Naive thymus-derived CD8-positive, alpha-beta T cell (primary cell): ENCODE measurements at places on chromosomes 1 and 21. TPM values are rescaled to one million over a fixed set of nuclear protein-coding genes. Genes with fewer than 3 reads are reported as not detected.
A peak's percentile ranks its signal among the peaks of the same experiment; 100 is the strongest.

Gene PLCH2
- polyA plus RNA-seq, result 0.52 TPM

- no peaks in the 10 kb centered on the region for H3K36me3 ChIP-seq
- H3K4me3 ChIP-seq, result no peak overlapping the region
- no peak overlapping the region for H3K27ac ChIP-seq
- peaks cover 5% of the 10 kb centered on the region for H3K4me1 ChIP-seq
- no peak for DNase-seq
- peaks cover 44% of the 10 kb centered on the region for H3K27me3 ChIP-seq
These were observed 96.3 kb upstream of the KLHDC7A start for GRCh38 chr1:18384471-18384870.

Gene FBXO2
- 3.6 TPM for polyA plus RNA-seq

DNA sequence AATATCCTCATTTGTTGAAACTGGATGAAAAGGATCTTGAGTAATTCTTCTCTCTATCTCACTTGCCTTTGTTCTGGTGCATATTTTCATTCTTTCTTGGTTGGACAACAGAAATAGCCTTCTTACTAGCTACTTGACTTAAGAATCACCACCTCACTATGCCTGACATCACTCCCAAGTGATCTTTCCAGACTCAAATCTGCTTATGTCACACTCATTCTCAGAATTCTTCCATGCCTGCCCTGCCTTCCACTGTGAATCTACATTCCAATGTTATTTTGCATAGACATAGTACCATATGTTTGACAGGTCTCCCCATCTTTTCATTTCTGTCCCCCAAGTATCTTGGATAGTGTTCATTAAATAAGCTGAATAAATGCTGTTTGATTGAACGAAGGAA, 78.5 kb upstream of the DPYD start:
- no peaks in the 10 kb centered on the region for H3K4me1 ChIP-seq
- DNase-seq, result no peak
- H3K4me3 ChIP-seq, result no peak overlapping the region
- H3K27me3 ChIP-seq, result no peaks in the 10 kb centered on the region

DNA sequence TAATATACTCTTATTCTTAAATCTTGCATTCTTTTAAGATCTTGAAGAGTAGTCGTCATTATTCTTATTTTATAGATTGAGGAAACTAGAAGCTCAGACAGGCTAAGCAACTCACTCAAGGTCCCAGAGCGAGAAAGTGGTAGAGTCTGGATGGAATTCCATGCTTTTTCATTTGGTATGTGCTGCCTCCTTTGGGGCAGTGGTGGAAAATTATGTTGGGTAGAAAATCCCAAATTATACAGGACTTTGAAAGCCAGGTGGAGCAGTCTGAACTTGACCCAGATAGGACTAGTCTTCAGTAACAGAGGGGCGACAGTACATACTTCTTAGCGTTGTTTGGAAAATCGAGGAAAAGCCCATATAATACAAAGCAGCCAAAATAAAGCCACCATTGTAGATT, 205.6 kb downstream of the ATG4C start:
- H3K4me3 ChIP-seq, result no peak overlapping the region
- H3K27ac ChIP-seq, result no peak overlapping the region
- H3K27me3 ChIP-seq, result peaks cover 59% of the 10 kb centered on the region
- no peak for DNase-seq
- no peaks in the 10 kb centered on the region for H3K36me3 ChIP-seq

GRCh38 chr1:79694241-79694640, 687.7 kb upstream of the ADGRL4 start:
- no peaks in the 10 kb centered on the region for H3K36me3 ChIP-seq
- no peak overlapping the region for H3K4me3 ChIP-seq
- no peak for DNase-seq
- H3K27ac ChIP-seq, result no peak overlapping the region

DNA sequence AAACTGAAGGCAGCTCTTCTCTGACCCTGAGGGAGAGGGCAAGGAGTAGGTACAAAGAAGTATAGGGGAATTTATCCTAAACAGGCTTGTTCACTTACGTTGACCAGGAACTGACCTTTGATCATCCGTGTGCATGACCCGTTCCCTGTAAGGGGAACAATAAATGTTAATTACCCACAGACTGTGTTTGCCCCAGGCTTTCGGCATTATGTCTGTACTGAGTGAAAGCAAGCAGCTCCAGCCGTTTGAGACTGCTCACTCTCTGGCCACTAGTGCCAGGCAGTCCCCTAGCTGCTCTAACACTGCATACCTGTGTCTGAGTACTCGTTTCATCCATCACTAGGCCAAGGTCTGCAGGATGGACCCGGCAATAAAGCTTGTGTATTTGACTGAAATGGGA, 1365.3 kb downstream of the NCAM2 start:
- H3K36me3 ChIP-seq, result no peaks in the 10 kb centered on the region
- no peaks in the 10 kb centered on the region for H3K4me1 ChIP-seq
- H3K27me3 ChIP-seq, result no peaks in the 10 kb centered on the region

- peaks cover 38% of the 10 kb centered on the region for H3K4me1 ChIP-seq
- no peaks in the 10 kb centered on the region for H3K27me3 ChIP-seq
- peak overlapping the region; percentile 99 for H3K4me3 ChIP-seq
- DNase-seq, result no peak
These were observed 1.8 kb upstream of the MTFR1L start for GRCh38 chr1:25817840-25818501.

GRCh38 chr1:32289256-32289655, 2.6 kb upstream of the HDAC1 start:
- H3K4me1 ChIP-seq, result peaks cover 22% of the 10 kb centered on the region
- H3K27ac ChIP-seq, result no peak overlapping the region
- H3K4me3 ChIP-seq, result no peak overlapping the region
- H3K27me3 ChIP-seq, result no peaks in the 10 kb centered on the region

DNA sequence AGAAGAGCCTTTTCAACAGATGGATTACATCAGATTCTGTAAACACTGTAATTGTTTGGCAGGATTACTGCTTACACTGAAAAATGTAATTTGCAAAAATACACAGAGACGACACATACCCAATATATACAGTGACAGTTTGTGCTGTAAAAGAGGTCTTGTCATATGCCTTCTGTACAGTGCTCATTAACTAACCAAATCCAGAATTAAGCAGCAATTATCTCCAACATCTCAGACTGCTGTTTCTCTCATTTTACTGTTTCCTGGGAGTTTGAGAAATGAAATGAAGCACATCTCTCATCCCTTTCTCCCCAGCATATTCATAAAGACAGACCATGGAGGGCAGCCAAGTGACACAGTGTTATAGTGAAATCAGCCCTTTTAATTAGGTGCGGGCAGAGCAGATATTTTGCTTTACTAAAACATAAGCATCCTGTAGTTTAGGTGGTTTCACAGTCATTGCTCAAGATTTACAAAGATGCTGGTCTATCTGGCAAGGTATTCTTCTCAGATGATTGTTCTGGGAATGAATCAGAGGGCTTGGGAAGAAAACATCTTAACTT, 618.4 kb upstream of the USP24 start:
- H3K27ac ChIP-seq, result no peak overlapping the region
- no peaks in the 10 kb centered on the region for H3K4me1 ChIP-seq
- H3K27me3 ChIP-seq, result peaks cover 1% of the 10 kb centered on the region
- no peak overlapping the region for H3K4me3 ChIP-seq
- no peak for DNase-seq
- H3K36me3 ChIP-seq, result no peaks in the 10 kb centered on the region

Gene GJB5
- polyA plus RNA-seq, result not detected

- H3K4me3 ChIP-seq, result no peak overlapping the region
- no peaks in the 10 kb centered on the region for H3K4me1 ChIP-seq
- H3K27me3 ChIP-seq, result peaks cover 21% of the 10 kb centered on the region
- no peak for DNase-seq
- no peaks in the 10 kb centered on the region for H3K36me3 ChIP-seq
- H3K27ac ChIP-seq, result no peak overlapping the region
These were observed 80.4 kb upstream of the GCLM start for GRCh38 chr1:93989601-93990000.

DNA sequence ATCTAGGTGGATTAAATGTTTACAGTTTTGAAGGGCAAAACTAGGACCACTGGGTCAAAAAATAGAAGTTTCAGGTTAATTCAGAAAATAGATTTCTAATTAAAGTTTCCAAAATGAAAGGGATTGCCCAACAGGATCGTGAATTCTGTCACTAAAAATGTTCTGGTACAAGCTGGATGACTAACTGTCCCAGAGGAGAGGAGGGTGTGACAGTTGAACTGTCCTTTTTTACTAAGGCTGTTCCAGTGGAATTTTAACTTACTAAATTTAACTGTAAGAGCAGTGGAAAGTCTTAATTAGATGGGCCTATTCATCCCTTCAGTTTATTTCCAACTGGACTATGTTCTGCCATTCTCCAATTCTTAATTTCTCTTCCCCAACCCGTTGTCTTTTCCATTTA, 7.2 kb downstream of the SNX7 start:
- no peak overlapping the region for H3K4me3 ChIP-seq
- DNase-seq, result no peak
- H3K36me3 ChIP-seq, result no peaks in the 10 kb centered on the region
- H3K27ac ChIP-seq, result no peak overlapping the region

- no peak for DNase-seq
- peaks cover 4% of the 10 kb centered on the region for H3K27me3 ChIP-seq
- no peaks in the 10 kb centered on the region for H3K36me3 ChIP-seq
- no peak overlapping the region for H3K27ac ChIP-seq
- no peaks in the 10 kb centered on the region for H3K4me1 ChIP-seq
- no peak overlapping the region for H3K4me3 ChIP-seq
These were observed 52.4 kb upstream of the ACADM start for GRCh38 chr1:75672108-75672507.

Gene PGLYRP3
- polyA plus RNA-seq, result not detected

DNA sequence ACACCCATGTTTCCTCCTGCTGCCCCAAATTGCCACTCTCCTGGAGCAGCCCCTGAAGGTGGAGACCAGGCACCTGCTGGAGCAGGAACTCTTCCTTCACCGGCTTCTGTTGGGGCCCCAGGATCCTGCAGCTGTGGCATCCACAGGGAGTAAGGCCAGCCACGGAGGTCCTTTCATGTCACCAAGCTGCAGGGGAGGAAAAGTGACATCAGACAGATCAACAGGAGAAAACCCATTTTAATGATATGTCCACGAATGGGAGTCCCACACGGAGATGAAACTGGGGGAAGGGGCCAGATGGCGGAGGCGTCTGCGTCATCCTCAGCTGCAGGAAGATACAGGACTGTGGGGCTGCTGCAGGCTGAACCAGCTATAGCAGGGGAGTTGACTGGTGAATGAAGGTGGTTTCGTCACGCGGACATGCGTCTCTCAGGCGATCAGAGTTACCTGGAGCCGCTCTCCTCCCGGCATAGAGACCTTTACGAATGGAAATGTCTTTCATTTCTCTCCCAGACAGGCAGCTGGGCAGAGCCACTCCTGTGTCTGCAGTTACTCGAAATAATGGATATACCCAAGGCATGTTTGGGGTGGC, 9.9 kb downstream of the TP73 start:
- no peak overlapping the region for H3K27ac ChIP-seq
- no peak overlapping the region for H3K4me3 ChIP-seq
- DNase-seq, result no peak
- H3K27me3 ChIP-seq, result peaks cover 9% of the 10 kb centered on the region
- H3K4me1 ChIP-seq, result peaks cover 14% of the 10 kb centered on the region

Gene ATAD3C
- polyA plus RNA-seq, result 3.1 TPM

Gene GJB4
- polyA plus RNA-seq, result not detected

Gene FRRS1
- polyA plus RNA-seq, result 0.05 TPM

DNA sequence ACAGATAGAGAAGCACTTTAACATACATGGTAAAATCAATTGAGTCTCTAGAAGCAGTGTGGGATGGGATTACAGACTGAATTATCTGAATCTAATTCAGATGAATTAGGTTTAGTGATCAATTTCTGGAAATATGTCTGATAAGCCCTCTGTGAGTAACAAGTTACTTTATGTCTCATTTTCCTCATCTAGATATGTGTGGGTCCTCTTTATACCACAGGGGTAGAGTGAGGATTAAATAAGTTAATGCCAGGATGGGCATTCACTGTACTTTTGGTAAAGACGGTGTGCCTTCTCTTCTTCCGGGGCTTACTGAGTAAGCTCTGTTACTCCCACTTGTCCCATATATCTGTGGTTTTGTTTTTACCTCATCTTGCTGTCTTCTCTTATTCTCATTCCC, 225.8 kb downstream of the RYR2 start:
- no peaks in the 10 kb centered on the region for H3K36me3 ChIP-seq
- H3K27ac ChIP-seq, result no peak overlapping the region
- H3K4me1 ChIP-seq, result no peaks in the 10 kb centered on the region
- peaks cover 11% of the 10 kb centered on the region for H3K27me3 ChIP-seq
- DNase-seq, result no peak

DNA sequence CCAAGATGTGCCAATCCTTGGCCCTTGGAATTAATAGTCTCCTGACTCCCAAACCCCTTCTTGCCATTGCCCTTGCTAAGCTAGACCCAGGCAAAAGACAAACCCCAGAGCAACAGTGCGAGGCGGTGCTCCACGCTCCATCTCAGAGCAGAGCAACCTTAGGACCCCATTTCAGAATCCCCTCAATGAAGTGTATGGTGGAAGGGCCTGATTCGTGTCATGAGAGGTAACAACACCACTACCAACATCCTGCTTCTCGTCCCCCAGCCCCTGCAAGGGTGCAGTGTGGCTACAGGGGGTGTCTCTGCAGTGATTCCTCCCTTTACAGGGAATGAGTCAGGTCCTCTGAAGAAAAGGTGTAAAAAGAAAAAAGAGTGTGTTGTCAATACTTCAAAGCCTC, 103.9 kb upstream of the IRF2BP2 start:
- no peak for DNase-seq
- no peak overlapping the region for H3K4me3 ChIP-seq
- no peaks in the 10 kb centered on the region for H3K27me3 ChIP-seq
- H3K27ac ChIP-seq, result no peak overlapping the region
- H3K36me3 ChIP-seq, result no peaks in the 10 kb centered on the region

DNA sequence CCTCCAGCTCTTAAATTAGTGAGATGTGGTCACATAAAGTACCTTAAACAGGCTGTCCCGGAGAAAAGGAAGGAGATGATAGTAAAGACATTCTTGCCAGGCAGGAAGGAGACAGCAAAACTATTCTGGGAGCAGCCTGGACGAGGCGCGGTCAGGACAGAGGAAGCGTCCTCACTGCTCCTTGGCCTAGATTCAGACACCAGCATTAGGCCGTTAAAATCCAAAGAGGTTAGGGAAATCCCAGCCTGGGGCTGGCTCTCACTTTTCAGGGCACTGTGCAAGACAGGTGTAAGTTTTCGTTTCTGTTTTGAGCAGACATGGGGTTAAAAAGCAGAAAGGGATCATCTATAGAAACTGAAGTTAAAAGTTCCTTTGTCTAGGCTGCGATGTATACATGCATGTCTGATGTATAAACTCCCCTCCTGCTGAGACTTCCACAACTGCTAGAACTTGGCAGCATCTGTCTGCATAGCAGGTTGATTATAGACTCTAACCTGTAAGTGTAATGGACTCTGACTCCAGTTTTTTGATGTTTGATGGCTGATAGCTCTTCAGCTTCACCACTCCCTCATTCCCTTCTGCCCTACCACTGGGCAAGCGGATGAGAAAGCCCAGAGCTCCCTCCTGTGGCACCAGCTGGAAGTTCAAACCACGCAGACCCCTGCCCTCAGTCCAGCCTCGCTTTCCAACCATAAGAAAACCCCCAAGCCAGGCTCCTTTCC, 21.5 kb downstream of the STPG1 start:
- DNase-seq, result no peak
- peak overlapping the region; percentile 93 for H3K27ac ChIP-seq
- peak overlapping the region; percentile 79 for H3K4me3 ChIP-seq
- H3K4me1 ChIP-seq, result peaks cover 28% of the 10 kb centered on the region
- H3K36me3 ChIP-seq, result peaks cover 6% of the 10 kb centered on the region
